ENCODE measurements at places on chromosomes 4 and X.

DNA sequence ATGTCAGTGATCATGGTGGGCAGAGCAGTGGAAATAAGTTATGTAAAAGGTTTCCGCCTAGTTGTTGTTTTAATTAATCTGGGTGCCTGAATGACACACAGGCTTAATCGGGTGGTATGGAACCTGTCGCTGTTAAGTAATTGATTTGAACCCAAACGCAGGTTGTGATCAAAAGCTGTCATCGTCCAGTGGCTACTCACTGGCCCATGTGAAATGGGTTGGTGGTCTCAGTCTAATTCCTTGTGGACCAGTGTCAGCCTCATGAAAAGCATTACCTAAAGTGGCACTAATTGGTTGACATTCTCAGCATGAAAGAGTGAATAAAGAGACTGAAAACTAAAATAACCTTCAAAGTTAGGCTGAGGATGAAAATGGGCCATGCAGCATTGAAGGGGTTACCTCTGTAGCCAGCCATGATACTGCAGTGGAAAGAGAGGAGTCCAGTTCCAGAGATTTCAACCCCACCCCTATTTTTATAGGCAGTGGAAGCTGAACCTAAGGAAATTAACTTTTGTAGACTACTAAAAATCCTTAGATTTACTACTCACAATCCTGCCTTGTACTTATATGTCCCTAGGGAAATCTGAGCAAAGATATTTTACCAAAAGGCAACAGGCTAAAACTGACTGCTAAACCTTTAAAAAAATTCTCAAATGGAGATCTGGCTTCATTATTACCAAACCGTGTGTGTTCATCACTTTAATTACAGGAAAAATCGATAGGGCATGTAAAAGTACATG is 251.7 kb upstream of the TENM3 start:
- DNase-seq: no peak

- no peak for DNase-seq
Observed at GRCh38 chrX:40459571-40460158, 121.1 kb upstream of the ATP6AP2 start.

- DNase-seq: no peak
Observed at GRCh38 chr4:20462426-20463175, 210.9 kb downstream of the SLIT2 start.

- DNase-seq: no peak
Observed at GRCh38 chr4:140781596-140781995, 25.4 kb upstream of the TBC1D9 start.

- DNase-seq: no peak
Observed at GRCh38 chrX:151985955-151986354, 11.5 kb upstream of the GABRE start.

All from CD4-positive, alpha-beta T cell treated with Interleukin-12 subunit alpha and Interleukin-12 subunit beta, for 1 hour (primary cell).